ENCODE measurements at places on chromosomes 5 and 9.

DNA sequence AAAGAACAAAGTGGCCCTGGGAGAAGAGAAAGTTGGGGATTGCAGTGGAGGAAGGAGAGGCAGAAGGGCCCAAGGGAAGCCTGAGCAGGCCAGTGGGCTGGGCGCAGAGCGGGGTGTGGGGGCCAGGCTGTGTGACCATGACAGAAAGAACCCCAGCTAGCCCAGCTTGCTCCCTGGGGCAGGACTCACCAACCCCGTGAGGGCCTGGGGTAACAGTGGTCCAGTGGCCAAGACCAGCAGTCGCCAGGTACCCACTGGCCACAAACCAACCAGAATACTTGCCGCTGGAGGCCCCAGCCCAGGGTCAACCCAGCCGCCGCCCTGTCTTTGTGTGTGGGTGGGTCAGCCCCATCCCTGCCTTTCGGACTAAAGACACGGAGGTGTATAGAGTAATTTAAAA, 146.5 kb downstream of the CACNA1B start:
- DNase-seq: no peak

- DNase-seq: no peak
Measured at GRCh38 chr9:35700942-35701341, 11.2 kb upstream of the TPM2 start.

- DNase-seq: no peak
Measured at GRCh38 chr5:159393854-159394274, 63.6 kb upstream of the IL12B start.

DNA sequence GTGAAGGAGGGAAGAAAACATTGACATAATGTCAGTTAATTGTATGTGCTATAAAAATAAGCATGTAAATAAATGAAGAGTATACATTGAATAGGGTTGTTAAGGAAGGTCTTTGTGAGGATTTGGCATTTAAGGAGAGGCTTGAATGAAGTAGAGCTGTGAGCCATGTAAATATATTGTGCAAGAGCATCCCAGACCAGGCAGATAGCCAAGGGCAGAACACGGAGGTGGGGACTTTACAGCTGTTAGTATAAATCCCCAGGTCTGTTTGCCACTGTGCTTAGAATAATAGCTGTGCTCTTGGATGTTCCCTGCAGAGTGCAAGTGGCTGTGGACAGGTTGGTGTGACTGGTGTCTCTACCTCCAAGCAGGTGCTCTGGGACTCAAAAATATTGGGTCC, 211.7 kb downstream of the LRRC70 start:
- DNase-seq: no peak

DNA sequence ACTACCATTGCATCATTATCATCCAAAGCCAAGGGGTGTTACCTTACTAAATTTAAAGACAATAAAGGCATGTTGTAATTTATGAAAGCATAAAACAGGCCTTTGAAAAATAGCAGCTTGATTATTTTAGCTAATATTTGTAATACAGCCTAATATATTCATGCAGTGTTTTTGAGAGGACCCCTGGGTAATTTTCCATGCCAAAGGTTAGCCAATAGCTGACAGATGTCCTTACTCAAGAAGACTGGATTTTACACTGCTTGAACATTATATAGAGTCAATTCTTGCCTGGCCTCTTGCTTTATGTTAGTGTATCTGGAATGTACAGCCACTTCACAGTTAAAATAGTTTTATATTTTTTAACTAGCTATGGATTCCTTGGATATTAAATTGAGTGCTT, 337.8 kb upstream of the PAPPA start:
- no peak for DNase-seq

DNA sequence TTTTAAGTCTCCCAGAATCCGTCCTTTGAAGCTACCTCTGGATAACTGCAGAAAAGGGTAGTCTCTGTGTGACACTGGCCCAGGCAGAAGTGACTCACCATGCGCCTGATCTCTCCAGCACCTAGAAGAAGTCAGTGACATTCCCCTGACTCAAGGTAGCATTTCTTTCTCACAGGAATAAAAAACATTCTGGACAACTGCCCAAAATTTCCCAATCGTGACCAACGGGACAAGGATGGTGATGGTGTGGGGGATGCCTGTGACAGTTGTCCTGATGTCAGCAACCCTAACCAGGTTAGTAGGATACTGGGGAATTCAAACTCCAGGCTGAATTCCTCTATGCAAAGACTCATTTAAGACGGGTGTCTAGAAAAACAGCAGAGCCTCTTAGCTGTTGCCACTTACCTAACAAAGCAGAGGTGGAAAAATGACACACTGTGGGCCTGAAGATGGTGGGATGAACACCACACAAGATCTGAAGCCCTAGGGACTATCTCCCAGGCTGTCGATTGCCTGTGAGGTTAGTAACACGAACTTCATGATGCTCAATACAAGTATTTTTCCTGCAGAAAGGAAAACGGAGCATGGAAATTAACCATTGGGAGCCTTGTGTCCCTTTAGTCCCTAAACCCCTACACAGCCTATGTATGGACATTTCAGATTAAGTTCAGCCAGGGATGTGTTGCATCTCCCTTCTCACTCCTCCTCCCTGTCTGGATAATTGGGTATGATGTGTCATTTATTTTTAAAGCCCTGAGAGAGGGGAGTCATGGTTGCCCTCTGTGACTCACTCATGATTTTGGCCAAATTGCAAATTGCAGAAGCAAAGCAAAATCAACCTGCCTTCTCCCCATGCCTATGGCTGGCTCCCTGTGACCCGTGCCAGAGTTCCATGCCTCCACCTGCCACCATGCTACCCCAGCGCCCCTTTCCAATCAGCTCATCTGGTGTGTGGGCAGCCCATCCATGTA, 37.2 kb downstream of the THBS4 start:
- DNase-seq: no peak

DNA sequence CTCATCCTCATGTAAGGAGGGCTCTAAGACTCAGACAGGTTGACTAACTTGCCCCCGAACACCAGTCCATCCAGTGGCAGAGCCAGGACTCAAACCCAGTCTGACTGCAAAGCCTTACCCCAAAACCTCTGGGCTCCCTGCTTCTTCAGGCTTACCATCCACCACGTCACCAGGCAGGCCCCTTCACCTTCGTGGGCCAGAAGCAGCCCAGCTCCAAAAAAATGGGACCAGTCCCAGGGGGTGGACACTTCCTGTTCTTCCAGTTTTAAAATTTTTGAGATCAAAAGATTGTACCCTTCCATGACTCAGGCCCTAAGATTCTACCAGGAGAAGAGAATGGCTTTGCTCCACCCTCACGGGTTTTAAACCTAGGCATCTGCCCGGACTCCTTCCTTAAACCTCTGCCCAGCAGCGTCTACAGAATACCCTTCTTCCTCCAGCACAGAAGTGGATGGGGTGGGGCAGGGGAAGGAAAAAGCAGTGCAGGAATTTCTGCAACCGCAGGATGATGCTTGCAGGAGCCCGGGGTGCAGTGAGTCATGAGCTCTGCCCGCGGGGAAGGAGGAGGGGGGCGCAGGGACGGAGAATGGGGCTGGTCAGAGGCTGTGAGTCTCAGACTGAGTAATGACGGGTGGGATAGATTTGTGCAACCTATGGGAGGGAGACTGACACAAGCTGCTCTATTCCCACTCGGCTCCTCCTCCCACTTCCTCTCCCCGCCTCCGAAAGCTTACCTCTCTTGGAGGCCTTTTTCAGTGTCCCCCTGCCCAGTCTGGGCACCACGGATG, 50.4 kb upstream of the STXBP1 start:
- no peak for DNase-seq

DNA sequence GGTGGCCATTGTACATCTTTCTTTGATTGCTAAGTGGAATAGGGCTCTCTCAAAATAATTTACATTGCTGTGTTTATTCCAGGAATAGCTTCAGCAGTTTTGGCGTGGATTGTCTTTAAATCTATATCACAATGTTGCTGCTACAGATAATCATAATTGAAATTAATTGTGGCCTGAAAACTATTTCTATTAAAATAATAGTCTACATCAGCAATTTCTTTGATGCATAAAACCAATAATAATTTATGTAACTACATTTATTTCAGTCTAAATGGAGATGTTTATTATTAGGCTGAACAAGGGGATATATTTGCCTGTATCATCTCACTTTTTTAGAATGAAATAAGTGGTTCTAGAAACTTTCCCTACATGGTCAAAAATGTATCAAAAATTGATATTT, 456.0 kb upstream of the CTNND2 start:
- no peak for DNase-seq

DNA sequence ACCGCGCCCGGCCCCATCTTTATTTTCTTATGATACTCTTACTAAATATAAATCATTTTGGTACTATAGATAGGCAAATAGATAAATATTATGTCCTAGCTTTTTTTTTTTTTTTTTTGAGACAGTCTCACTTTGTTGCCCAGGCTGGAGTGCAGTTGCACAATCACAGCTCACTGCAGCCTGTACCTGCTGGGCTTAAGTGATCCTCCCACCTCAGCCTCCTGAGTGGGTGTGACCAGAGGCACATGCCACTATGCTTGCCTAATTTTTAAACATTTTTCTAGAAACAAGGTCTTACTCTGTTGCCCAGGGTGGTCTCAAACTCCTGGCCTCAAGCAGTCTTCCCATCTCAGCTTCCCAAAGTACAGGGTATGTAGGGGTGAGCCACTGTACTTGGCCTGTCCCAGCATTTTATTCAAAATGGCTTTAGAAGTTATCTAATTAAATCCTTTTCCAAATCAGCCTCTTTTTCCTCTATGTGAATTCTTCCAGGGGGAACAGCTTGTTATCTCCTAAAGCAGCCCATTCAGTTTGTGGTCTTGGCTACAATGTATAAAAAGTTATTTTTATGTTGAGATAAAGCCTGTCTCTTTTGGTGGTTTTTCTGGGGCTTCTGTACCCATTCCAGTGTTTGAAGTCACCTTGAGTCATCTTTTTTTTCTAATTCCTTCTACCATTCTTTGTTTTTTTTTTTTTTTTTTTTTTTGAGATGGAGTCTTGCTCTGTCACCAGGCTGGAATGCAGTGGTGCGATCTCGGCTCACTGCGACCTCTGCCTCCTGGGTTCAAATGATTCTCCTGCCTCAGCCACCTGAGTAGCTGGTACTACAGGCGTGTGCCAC, 12.1 kb downstream of the MELK start:
- DNase-seq: no peak

DNA sequence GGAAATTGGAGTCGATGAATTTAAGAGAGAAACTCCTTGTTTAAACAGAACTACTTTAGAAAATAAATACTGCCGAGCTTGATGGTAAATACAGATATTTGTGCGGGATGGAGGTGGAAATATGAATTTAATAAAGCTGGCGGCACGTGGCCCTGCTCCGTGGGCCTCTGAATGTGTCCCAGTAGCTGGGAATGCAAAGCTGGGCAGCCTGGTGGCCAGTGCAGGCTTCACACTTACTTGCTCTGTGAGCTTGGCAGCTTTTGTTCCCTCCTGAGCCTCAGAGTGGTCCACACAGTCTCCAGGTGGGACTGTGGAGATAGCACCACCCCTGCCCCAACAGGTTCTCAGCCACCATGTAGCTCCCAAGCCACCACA, 45.9 kb downstream of the BARX1 start:
- DNase-seq: no peak

DNA sequence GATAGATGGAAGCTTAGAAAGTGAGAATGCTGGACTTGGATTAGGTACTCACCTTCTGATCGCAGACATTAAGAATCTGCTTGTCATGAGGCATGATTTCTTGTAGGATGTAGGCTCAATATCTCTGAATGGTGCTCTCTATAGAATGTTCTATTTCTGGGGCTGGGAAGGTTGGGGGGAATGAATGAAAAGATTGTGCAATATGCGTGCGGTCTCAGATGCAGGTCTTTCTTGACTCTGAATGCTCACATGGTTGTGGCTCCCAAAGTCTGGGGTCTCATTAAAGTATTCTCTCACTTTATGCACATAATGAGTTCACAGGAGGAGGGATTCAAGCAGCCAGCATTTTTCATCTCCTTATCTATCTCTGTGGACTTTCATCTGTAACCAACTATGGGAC, 482.0 kb upstream of the CD180 start:
- no peak for DNase-seq

GRCh38 chr9:7936163-7936562, 136.6 kb upstream of the DMAC1 start:
- no peak for DNase-seq

- DNase-seq: peak; percentile 2
Measured at GRCh38 chr9:134592018-134592818, 49.4 kb upstream of the COL5A1 start.

DNA sequence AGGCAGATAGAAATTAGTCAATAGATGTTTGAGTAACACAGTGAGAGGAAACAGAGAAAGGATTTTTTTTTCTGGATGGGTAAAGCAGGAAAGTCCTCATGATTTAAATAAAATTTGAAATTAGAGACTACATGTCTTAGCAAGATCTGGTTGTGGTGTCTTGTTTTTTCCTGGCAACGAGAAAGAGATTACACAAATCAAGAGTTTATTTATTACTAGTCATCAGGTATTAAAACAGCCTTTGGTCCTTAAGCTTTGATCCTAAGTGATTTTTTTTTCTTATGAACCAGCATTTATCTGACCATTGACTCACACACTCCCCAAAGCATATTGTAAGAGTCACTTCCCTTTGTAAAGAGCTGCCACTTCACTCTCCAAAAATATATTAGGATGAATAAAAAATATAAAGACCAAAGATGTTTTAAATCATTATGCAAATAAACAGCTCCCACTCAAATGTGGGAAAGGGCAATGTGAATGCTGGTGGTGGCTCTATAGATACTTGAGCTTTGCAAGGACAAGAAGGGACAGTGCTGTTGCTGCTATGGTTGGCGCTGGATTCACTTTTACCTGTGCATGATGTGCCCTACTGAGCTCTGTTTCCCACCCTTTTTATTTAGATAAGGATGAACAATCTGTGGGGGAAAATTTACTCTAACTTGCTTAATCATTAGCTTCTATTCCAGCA, 1726.5 kb downstream of the MAT2B start:
- no peak for DNase-seq

DNA sequence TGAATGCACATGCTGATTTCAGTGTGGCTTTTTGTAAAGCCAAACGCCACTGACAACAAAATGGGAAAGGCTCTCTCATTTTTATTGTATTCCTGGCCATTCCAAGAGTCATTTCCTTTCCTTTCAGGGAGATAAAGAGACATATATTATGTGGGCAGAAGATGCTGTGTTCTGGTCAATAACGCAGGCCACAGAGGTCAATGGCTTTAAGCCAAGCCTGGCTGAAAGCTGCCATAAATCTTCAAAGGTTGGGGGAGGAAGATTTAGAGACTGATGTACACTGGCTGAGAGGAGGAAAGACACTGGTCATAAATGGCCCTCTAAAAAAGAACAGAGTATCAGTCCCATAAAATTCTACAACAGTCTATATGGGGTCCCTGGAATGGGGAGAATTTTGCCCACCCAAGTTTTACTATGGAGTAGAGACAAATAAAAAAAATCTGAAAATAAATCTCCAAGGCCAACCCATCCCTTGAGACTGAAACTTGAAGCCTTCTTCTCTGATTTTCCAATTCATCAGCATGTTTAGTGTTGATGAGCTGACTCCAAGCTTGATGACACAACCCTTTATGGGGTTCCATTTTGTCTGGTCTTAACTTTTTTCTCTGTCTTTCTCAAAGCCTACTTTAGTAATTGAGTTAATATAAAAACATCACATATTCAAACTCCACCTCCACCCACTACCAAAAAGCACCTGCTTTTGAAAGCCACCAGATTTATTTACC, 152.1 kb upstream of the SLC24A2 start:
- no peak for DNase-seq
